ENCODE measurements at places on chromosomes 16 and 17. TPM values are rescaled to one million over a fixed set of nuclear protein-coding genes. Genes with fewer than 3 reads are reported as not detected.

Gene NKD1
- under 0.01 TPM for total RNA-seq

Gene TERB1
- not detected for total RNA-seq

Gene PSME3IP1
- 96.1 TPM for total RNA-seq

Gene ZNF232
- total RNA-seq, result 6.4 TPM

Gene BRIP1
- 8.2 TPM for total RNA-seq

Gene CCT6B
- total RNA-seq, result 0.32 TPM

Gene TNFRSF13B
- not detected for total RNA-seq

Gene HBA1
- not detected for total RNA-seq

Gene MAP2K4
- total RNA-seq, result 29.0 TPM

Gene DNAH17
- total RNA-seq, result under 0.01 TPM

All from epithelial cell of umbilical artery (primary cell).